Activated CD4-positive, alpha-beta T cell treated with anti-CD3 and anti-CD28 coated beads, Interleukin-2, Interleukin-4, amounts not matched to agents 100 ng/mL and 50 ng/mL, durations not matched to agents 16 hours and 8 hours (primary cell): ENCODE measurements at places on chromosomes 4 and X.
A peak's percentile ranks its signal among the peaks of the same experiment; 100 is the strongest.

DNA sequence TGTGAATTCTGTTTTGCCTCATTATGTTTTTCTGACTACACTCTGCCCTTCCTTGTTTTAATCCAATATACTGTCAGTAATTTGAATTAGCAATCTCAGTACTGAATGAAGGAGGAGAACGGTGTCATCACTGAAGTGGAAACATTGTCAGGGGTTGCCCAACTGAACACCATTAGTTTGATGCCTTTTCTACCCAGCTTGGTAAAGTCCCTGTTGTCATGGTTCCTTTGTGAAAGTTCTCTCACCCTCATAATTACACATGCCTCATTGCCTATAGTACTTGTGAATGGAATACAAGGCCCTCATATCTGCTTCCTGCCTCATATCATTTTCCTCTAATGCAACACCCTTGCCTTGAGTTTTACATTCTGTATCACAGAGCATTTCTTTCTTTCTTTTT lies 76.9 kb downstream of the RRAGB start:
- no peak for DNase-seq

DNA sequence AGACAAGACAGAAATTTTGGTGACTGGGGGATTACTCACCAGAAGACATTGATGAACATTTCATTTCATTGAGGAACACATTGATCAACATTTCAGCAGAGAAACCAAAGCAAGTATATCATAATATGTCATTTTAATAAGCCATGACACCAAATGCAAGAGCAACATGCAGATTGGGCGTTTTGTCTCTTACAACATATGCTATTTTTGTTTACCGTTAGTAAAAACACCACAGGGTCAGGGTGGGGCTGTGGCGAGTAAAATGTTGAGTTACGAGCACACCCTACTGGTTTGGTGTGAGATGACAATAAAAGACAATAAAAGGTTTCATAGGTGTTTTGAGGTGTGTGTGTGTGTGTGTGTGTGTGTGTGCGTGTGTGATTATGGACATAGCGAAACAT lies 294.5 kb downstream of the PDGFC start:
- no peak for DNase-seq

DNA sequence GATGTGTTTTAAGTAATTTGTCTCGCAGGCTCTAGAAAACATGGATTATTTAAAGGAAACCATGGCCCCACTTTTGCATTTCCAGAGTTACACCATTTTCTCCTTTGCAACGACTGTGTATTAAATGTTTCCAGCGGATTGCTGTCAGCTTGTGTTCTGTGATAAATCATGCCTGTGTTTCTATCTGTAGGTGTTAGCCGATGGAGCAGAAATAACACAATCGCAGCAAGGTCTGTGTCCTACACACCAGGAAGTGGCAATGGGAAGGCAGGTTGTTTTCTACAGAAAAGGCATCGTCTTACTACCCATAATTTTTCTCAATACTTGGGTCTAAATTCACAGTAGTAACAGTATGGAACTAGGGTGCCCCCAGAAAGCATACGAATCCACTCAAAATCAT lies 590.1 kb downstream of the NLGN4X start:
- no peak for DNase-seq

DNA sequence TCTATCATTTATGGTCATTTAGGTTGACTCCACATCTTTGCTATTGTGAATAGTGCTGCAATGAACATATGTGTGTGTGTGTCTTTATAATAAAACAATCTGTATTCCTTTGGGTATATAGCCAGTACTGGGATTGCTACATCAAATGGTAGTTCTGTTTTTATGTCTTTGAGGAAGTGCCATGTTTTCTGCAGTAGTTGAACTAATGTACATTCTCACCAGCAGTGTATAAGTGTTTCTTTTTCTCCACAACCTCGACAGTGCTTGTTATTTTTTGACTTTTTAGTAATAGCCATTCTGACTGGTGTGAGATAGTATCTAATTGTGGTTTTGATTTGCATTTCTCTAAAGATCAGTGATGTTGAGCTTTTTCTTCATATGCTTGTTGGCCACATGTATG lies 80.5 kb downstream of the ARHGAP6 start:
- no peak for DNase-seq

DNA sequence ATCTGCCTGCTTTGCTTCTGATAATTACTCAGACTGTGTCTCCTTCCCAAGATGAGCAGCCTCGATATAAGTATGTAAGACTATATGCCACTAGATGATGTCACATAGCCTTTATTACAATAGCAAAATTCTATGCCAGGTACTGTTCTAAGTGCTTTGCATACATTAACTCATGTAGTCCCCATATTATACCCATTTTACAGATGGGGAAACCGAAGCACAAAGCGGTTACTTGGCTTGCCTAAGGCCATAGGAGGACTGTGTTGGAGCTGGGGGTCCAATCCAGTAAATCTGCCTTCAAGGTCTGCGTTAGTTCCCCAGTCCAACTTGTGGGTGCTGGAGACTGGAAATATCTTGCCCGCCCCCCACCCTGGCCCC lies 826 bp upstream of the SCML1 start:
- no peak for DNase-seq

GRCh38 chr4:11424000-11424399 lies 4.7 kb downstream of the HS3ST1 start:
- peak; percentile 19 for DNase-seq

DNA sequence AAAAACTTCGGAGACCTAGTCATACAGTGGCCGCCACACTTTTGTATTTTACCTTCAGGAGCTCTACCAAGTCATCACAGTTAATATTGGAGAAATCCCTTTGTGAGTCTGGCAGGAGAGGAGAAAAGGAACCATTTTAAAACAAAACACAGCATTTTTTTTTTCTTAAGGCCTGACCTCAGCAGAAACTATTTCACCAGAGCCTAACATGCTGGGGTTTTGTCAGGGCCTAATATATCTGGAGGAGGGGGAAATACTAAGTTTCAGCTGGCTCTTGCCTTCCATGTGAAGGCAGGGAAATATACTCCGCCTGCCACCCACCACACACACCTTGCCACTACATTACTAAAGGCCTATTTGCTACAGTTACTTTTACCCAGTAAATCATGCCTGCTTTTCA lies 26.5 kb upstream of the BDH2 start:
- DNase-seq: no peak

DNA sequence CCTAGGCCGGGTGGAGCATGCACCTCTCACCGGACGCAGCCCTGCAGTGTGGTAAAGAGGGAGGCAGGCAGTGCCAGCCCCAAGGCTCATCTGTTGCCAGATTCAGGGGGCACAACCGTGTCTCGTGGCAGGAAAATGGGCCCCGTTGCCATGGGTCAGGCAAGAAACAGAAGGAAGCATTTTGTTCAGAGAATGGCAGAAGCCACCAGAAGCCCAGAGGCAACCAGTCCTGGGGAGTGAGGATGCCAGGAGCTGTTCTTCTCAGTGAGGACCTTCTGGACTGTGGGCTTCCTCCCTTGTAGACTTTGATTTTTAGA lies 12.5 kb upstream of the UVSSA start:
- DNase-seq: no peak

DNA sequence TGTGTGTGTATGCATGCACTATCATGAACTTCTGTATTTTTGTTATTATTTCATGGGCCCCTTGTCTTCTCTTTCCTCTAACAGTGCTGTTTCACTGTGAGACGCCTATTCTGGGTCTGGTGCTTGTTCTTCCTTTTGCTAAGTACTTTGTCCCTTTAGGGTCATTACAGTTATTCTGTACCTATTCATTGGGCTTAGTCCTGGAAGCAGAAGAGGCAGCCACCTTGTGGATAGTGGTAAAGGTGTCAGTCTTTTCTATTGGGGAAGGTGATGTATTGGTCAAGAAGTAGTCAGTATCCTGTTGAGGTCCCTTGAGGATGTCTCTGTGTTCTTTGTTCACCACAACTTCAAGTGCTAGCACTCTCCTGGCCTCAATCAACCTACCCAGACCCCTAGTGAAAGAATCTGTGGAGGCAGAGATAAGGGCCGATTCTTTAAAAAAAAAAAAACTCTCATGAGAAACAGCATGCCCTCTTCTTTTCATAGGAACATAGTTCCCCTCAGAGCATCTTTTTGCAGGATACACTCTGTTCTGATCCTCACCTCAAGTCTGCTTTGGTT lies 593.8 kb downstream of the SPRY1 start:
- DNase-seq: no peak

DNA sequence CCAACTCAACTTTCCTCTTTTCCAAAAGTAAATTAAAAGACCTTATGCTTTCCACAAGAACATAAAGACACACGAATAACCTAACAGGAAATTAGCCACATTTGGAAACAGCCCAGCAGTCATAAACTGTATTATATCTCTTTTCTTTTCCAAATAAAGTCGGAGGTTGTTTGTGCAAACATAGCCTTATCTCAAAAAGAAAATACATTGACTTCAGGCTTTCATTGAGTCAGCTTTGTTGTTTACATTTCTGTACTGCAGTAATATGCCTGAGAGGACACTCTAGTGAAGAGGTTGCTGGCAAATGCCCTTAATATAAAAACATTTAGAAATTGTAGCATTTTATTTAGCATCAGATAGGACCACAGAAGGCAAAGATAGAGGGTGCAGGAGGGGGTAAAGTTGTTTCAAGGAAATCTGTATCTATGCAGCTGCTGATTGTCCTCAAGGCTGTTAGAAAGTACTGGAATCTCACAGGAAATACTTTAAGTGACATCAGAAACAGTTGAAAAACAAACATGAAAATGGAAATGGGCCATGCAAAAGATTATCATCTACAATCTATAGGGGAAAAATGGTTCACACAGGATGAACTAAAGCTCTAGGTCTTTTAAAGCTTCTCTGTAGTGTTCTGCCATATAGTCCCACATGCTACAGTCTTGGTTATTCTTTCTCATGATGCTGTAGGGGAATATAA lies 14.5 kb downstream of the LNX1 start:
- no peak for DNase-seq

GRCh38 chrX:115539841-115540240 lies 21.1 kb upstream of the PLS3 start:
- DNase-seq: no peak

- no peak for DNase-seq
Measured at GRCh38 chr4:143140696-143141095, 44.0 kb upstream of the USP38 start.

DNA sequence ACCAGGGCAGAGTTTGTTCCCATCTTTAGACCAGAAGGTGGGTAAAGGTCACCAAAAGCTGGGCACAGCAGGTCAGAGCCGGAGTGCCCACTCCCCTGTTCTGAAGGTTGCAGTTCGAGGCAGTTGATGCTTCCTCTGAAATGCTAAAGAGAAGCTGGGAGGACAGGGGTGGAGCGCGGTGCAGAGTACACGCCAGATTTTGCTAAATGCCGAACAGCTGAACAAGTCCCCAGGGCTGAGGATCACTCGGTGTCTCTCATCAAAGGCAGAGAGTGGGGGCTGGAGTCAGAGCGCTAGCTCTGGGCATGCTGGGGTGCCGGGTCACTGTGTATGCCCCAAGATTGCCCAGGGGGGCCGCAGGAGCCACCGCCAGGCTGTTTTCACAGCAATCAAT lies 197.0 kb downstream of the BCOR start:
- no peak for DNase-seq
